Gastrocnemius medialis (tissue), 4 donors: ENCODE measurements at places on chromosomes 5 and 9. TPM values are rescaled to one million over a fixed set of nuclear protein-coding genes. Genes with fewer than 3 reads are reported as not detected.

Gene THBS4
- 27.2 TPM for total RNA-seq

Gene STC2
- total RNA-seq: 12.7 TPM

DNA sequence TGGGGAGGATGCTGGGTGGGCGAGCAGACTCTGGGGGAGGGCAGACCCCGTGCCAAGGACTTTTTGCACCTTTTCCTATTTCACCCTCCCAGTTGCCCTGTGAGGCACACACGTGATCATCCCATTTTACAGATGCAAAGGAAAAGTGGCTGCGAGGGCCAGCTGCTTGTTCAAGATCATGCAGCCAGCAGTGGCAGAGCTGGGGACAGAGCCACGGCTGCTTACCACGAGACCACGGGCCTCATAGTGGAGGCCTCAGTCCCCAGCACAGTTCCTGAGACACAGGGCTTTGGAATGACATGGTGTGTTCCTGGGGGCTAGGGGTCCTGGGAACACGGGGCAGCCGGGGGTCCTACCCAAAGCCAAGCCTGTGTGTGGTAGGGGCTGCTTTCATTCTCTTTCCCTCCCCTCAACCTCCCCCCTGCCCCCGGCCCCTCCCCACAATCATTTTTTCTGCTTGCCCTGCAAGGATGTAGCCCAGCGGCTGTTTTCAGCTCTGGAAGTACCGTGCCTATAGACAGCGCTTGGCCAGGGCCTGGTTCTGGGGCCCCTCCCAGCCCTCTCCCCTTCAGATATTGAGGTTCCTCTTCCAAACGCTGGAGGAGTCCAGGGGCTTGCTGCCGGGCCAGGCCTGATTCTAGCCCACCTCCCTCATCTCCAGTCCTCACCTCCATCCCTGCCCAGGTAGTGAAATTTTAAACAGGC lies 58.5 kb upstream of the IER5L start:
- no peak for DNase-seq

Gene MYMK
- total RNA-seq: not detected

DNA sequence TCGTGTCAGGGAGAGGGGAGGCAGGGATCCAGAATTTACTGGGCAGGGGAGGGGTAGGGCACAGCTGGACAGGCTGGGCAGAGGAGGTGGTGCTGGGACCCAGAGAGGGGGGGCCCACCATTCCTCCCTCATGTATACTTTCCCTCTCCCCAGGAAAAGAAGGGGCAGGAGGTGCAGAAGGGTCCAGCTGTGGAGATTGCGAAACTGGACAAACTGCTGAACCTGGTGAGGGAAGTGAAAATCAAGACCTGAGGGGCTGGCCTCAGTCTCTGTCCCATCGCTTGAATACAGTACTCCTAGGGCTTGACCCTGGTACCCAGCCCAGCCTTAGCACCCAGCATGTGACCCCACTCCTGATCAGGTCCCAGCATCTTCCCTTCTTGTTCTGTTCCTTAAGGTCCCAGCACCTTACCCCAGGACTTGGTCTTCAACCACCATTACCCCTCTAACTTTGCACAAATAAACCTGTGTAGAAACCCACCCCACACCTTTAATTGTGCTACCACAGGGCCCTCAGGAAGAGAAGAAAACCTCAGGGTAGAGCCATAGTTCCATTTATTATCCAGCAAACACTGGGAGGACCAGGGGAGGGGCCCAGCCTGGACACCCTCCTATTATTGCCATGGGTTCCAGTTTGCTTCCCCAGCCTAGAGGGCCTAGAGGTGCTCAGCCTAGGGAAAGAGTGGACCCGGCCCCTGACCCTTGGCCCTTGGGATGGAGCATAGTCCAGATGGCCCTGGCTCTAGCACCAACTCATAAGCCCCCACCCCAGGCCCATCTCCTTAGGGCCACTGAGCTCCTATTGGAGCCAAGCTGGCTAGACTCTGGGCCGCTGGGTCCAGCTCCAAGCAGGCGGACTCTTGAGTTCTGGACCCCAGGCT lies 2.0 kb downstream of the ENHO start:
- DNase-seq: no peak

Gene OCLN
- 0.75 TPM for total RNA-seq

GRCh38 chr9:133775951-133776905 lies 38.1 kb upstream of the SARDH start:
- DNase-seq: no peak

- no peak for DNase-seq
Observed at GRCh38 chr9:20331095-20331685, 291.1 kb downstream of the MLLT3 start.

- DNase-seq: no peak
Observed at GRCh38 chr9:110808599-110808980, 140.0 kb downstream of the MUSK start.

DNA sequence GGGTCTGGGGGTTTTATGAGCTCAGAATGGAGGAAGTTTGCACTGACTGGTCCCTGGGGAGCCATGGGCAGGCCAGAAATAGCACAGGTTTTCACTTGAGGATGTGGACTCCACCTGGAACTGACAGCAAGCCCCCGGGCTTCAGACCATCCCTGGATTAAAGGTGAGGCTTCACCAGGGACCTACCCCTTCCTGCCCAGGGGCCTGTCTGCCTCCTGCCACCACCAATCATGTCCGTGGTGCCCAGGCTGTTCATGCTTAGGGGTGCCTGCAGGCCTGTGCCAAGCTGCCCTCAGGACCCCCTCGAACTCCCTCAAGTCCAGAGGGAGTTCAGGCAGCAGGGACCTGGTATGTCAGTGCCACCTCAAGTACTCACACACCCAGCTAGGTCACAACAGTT lies 577.2 kb upstream of the EDIL3 start:
- DNase-seq: no peak

DNA sequence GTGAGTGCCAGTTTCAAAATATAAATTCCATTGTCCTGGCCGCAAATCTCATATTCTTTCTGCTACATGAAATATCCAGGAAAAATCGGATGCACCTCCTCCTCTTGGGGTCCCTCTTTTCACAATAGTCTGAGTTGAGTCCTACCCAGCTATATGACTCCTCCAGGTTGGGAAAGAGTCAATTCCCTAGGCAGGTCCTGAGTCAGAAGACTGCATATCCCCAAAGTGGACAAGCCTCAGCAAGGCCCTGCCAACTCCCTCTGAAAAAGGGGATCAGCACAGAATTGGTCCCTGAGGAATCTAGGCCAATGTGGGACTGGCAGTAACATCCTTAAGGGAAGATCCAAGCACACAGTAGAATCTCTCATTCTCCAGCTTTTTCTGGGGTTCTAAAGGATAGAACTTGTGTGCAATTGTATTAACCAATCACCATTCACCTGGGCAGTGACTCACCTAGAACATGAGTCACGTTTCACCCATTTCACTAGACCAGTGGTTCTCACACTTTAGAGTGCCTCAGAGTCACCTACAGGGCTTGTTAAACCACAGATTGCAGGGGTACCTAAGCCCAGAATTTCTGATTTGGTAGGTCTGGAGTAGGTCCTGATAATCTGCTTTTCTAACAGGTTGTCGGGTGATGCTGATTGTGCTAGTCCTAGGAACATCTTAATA lies 44.7 kb upstream of the TMEM215 start:
- DNase-seq: no peak

DNA sequence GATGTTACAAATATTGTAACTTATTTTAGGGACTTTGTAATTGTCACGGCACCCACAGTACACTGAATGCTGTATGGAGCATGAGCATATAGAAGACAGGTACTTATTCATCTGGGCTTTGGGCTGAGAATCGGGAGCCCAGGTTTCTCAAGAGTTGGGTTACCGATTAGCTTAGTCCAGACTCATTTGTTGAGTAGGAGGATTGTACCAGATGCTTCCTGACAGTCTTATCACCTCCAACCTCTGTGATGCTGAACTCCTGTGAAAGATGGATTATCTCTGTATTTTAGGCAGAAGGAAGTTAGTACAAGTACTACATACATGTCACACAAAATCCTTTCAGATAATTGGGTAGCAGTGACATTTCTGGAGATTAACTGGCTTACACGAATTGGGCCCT lies 79.2 kb downstream of the SV2C start:
- no peak for DNase-seq

Gene SARDH
- 0.39 TPM for total RNA-seq

DNA sequence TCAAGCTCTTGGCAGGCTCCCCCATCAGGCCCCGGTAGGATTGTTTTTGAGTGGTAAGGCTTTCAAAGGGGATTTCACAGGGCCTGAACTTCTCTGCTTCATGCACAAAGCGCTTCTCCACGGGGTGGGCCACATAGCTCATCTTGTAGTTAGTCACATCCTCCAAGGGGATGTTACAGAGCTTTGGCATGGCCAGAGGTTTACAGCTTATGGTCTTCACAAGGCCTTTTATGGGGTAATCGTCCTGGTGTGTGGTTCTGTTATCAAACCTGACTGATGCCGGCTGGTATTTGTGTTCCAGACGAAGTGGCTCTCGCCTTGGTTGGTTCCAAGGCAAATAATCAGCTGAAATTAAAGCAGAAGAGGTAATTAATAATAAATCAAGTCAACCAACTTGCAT lies 104.3 kb downstream of the SAXO1 start:
- DNase-seq: no peak

DNA sequence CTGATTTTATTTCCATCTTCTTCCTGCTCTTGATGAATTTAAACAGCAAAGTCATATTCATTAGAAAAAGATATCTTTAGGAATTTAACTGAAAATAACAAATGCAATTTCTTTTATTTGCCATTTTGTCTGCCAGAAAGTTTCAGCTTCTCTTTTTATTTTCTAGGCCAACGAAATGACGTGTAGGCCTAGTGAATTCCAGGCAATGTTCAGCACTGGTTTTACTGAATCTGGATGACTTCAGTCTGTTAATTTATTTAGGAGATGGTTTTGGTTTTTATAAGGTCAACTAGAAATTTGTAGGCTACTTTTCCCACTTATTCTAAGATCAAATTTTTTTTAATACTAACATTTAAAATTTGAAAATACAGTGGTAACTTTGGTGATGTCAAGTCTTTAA lies 129.1 kb upstream of the VCAN start:
- DNase-seq: no peak

DNA sequence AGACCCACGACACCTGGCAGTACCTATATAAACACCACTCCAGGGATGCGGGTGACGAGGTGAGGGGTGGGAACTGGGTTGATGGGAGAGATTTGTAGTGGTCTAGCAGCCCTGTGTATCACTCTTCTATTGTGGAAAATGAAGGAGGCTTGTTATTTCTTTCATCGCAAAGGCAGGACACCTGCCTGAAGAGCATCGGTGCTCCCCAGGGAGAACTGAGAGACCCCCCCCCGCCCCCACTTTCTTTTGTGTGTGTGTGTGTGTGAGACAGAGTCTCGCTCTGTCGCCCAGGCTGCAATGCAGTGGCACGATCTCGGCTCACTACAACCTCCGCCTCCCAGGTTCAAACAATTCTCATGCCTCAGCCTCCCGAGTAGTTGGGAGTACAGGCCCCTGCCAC lies 8.3 kb upstream of the WDR5 start:
- no peak for DNase-seq

DNA sequence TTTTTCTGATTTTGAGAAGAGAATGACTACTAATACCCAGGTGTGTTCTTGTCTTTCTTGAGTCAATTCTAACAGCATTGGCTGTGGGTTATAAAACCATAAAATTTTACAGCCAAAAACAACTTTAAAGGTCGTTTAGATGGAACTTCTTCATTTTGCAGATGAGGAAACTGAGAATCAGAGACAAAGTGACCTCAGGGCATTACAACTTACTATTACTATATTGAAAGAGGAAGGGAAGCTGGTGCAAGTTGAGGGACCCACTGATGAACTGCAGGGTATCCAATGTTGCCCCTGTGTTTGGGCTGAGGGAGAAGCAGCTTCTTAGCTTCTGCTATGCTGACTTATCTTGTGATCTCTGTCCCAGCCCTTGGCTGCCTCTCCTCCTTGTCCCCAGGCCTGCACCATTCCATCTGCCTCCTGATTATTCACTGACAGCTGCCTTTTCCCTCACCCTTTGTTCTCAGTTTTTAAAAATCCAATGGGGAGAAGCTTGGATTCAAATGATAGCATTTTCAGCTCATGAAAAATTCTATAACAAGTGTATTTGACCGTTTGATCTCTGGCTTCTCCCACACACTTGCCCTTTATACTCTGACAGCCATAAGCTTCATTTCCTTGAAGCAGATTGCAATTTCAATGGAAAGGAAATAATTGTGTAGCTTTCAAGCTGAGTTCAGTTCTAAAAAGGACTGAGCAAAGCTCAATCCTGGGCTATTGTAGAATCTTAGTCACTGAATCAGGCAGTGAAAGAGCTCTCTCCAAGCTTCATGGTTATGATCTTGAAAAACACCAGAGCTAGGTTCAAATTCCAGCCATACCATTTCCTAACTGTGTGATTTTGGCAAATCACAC lies 68.5 kb downstream of the TMC1 start:
- DNase-seq: no peak

Gene CYLC2
- total RNA-seq: not detected

Gene WHRN
- total RNA-seq: not detected
